H1 (cell line): ENCODE measurements at places on chromosomes 13 and 19.

- no peak for DNase-seq
Measured at GRCh38 chr13:30020726-30021312, 170.4 kb upstream of the UBL3 start.

DNA sequence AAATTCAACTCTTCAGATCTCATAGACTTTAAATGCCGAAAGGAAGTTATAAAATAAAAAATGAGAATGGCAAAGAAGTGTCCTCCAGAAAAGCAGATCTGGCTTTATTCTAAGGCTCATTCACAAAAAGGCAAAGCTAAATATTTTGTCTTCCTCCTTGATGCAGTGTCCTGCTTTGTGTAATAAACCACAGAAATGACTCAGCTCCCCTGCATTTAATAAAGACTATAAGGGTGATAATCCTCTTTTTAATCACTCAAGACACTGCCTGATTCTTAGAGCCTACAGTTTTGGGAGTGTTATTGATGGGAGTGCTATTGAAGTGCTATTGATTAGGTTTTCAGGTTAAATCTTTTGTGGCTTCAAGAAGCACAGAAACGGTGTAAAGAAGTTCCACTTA is 482.0 kb downstream of the PCDH20 start:
- DNase-seq, result no peak

DNA sequence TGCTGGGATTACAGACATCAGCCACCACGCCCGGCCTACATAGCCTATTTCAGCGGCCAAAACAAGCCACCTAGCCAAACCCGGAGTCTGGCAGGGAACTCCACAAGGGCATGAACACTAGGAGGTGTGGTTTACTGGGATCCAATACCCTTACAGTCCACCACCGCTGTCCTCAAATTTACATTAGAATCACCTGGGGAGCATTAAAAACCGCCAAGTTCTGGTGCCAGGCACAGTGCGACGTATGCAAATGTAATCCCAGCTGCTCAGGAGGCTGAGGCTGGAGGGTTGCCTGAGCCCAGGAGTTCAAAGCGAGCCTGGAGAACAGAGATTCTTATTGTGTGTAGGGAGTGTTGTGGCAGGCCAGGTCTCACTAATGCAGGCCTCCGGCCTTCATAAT is 4.2 kb upstream of the AP1M1 start:
- DNase-seq, result no peak

GRCh38 chr19:16326401-16327168 is 2.0 kb downstream of the KLF2 start:
- DNase-seq, result no peak

GRCh38 chr19:14517840-14518505 is at the start of gene DNAJB1:
DNAJB1 (minus strand) TSS chr19:14518397; CDS start chr19:14518349, 48 bp downstream.
- DNase-seq, result peak; percentile 80

DNA sequence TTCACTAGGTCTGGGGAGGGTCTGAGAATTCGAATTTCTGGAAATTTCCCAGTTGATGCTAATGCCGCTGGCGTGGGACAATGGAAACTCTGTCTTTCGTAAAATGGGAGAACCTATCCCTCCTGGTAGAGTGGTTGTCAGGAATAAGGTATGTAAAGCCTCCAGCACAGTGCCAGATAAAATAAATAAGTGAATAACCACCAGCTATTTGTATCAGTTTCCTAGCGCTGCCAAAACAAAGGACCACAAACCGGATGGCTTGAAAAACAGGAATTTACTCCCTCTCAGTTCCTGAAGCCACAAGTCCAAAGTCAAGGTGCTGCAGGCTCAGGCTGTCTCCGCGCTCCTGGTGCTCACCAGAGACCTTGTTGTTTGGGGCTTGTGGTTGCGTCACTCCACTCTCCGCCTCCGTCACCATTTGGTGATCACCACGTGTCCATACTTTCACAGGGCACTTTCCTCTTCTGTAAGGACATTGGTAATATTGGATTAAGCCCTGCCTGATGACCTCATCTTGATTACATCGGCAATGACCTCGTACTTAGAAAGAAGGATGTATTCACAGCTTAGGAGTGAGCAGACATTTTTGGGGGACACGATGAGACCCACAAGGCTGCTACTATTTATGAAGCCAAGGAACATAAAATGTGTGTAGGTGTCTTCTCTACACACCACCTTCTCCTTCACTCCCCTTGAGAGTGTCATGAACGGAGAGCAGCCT is 428.5 kb downstream of the IRS2 start:
- DNase-seq, result no peak

DNA sequence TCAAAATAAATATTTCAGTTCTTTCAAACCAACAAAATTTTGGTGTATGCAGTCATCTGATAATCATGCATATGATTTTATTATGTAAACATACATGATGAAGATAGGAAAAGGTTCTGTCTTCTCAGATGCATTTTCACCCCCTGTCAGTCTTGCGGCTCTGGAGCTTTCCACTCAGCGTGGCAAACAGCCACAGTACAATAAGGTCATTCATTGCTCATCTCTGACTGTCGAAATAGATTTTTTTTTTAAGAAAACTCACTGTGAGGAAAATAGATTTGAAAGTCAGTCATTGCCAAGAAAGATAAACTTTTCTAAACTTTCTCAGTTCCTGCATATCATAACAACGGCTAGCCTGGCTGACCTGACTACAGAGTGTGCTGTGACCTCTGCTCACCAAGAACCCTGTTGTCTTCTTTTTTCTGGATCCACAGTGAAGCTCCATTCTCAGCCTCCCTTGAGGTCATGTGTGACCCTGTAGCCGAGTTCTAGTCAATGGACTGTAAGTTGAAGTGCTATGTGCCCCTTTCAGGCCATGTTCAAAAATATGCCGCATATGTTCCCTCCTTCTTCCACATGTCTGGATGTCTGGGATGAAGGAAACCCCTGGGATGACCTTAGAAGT is 519.6 kb downstream of the KLF5 start:
- DNase-seq, result no peak

DNA sequence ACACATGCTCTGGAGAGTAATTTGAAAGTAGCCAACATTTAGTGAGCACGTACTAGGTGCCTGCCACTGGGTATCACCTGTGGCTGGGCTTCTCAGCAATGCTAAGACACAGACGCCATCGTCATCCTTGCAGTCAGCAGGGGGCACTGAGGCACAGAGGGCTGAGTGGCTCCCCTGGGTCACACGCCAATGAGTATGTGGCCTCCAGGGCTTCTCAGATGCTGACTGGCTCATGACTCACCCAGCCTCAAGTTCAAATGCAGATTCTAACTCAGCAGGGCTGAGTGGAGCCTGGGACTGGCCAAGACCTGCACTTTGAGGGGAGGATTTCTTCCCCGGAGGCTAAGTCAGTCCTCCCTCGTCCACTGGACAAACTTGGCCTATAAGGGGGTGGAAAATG is 115.1 kb upstream of the CACNA1A start:
- peak; percentile 80 for DNase-seq

- DNase-seq, result no peak
Measured at GRCh38 chr13:113628291-113629270, 29.4 kb downstream of the ATP4B start.

DNA sequence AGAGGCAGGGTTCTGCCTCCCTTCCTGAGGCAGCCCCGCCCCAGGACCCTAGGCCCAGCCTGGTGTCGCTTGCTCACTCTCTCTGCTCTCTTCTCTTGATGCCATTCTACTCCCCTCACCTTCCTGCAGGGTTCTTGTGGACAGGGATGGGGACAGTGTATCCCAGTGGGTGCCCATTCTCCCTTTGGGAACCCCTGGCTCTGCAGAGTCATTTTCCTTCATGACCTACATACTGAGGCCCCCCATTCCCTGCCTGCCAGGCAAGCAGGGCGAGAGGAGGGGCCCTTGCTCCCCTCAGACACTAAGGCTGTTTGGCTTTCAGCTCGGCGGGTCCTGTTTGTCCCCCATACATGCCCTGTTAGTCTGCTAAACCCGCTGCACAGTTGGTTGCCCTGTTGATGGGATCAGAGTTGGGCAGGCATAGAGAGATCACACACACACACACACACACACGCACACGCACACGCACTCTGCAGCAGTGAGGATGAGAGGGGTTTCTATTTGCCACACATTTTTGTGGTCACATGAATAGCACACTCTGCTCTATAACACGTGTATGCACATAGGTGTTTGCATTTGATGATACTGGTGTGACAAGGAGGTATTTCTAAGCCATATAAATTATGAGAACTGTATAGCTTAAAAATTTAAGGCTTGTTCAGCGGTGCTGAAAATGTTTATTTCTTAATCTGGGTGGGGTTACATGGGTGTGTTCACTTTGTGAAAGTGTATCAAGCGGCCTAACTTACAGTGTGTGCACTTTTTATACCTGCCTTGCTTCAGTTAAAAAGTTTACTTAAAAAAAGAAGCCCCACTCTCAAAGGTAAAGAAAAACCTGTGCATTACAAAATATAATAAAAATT is 20.3 kb downstream of the NFIX start:
- DNase-seq, result no peak

- DNase-seq, result no peak
Measured at GRCh38 chr13:107296804-107297203, 728.9 kb upstream of the ARGLU1 start.

DNA sequence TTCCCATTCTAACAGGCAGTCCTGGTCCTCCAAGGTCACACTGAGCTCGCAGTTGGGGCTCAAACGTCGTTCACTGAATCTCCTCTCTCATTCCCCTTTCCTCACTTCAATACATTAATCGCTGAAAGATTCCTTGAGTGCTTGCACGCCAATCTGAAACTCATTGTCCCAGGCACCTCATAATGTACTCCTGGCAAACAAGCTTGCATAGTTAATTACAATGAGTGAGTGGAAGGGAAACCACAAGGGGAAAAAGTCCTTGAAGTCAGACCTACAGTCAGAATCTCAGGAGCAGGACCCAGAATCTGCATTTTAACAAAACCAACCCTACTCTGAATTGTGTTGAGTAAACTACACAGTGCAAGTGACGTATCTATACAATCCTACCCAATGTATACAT is 86.9 kb downstream of the CRYL1 start:
- no peak for DNase-seq

DNA sequence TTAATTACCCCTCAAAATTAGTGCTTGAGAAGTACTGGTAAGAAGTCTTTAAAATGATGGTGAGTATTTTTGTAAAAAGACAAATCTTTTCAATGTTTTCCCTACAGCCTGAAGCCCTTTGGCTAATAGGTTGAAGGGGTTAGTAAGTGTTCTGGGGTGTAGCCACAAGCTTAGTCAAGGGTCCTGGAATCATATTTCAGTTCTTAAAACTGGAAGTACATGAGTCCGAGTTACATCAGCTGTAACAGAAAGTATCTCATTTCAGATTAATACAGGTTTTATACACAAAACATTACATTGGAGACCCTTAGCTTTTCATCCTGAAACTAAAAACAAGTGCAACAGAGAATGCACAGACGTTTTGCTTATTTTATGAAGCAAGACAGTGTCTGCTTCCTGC is 52.7 kb upstream of the TEX29 start:
- no peak for DNase-seq

GRCh38 chr13:114309806-114310410 is 4.4 kb upstream of the CHAMP1 start:
- DNase-seq, result no peak

DNA sequence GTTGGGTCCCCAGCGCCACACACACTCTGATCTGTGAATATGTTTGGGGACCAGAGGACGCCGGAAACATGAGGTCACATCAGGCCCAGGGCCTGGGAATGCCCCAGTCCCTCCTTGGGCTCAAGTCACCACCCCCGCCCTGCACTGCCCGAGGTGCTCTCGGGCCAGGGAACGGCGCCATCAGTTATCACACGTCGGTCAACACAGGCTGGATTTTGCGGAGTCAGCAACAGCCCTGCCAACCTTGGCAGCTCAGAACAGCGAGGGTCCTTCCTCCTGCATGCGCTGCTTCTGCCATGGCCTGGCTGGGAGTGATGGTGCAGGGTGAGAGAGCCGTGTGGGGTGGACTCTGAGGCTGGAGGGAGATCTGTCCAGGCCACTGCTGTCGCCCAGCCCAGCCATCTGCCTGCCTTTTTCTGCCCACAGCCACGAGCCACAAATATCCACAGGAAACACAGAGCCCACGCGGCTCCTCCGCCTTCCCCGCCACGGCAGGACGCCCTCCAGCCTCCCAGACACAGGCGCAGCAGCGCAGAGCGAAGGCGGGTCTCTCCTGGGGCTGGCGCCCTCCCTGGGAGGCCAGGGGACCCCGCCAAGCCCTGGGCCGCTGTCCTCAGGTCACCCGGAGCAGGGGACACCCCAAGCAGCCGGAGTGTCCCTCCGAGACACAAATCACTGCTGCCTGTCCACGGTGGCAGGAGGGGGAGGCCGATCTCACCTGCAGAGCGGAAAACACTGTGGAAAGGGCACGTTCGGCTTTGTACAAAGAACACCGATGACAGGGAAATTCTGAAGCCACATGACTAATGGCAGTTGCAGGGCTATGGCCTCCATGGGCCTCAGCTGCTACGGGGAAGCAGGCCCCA is 31.6 kb upstream of the CACTIN start:
- DNase-seq, result no peak

DNA sequence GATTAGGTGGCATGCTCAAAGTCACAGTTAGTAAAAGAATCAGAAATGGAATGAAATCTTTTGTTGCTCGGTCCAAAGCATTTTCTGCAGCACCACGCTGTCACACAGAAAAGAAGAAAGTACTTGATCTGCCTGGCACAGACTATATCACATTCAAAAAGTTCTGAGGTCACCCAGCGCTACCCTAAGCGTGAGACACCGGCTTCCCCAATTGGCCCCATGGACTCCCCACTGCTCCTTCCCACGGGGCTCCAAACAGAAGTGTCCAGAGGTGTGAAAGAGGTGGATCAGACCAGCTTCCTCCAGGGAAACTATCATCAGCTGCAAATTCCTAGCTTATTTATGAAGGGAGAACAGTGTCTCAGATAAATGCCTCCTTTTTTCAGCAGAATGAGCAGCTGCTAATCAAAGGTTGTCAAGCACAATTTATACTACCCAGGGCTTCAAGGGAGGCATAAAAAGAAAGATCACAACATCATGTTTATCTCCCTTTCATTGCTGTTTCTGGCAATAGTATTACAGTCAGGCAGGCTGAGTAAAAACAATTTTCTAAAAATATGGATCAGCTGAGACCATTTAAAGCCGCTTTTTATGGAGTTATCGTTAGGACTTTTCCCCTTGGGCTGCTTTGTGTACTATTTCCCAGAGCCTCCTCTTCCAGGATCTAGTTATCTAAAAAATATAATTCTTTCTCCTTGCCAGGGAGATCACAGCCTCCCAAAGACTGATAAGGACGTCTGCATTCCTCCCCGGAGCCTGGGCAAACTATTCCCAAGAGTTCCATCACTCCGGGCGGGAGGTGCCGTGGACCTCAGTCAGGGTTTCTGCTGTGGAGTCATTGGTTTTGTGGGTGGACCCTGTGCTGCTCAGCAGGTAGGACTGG is 208.0 kb downstream of the LHFPL6 start:
- no peak for DNase-seq

DNA sequence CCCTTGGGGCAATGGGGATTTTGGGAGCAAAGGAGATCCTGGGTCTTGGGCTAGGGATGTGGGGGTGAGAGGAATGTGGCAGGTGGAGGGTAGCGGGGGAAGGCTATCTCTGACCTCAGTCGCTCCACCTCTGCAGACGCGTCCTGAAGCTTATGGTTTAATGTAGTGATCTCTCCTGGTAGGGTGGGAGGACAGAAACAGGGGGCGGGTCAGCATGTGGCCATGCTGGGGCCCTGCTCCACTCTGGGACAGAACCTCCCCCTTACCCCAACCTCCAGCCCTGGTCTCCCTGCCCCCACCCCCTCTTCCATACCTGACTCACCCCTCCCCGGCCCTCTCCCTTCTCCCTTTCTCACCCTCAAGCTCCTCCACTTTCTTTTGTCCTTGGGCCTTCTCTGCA is 1.4 kb downstream of the BST2 start:
- DNase-seq, result no peak
